ENCODE measurements at places on chromosomes 6 and 20.

DNA sequence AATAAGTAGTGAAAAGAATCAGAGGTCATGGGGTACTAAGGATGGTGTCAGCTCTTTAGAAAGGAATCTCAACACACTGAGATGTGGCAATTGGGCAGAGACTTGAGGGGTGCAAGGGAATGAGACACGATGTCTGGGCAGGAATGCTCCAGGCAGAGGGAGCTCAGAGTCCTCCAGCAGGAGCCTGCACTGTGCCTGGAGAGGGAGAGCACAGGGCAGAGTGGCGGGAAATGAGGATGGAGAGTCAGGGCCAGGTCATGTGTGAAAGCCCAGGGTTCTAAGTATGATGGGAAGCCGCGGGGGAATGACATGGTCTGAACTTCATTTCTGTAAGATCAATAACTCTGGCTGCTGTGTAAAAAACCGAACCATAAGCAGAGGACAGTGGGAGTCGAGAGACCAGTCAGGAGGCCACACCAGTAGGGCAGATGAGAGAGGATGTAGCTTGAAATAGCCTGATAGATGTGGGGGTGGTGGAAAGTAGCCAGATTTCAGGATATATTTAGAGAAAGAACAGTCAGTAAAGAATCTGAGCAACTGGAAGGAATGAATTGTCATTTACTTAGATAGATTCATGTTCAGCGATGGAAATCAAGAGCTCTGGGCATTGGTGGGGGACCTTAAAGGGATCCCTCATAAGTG lies 133.4 kb upstream of the DTNBP1 start:
- H3K27me3 ChIP-seq, result no peaks in the 10 kb centered on the region
- H3K4me3 ChIP-seq, result no peak overlapping the region
- DNase-seq, result no peak
- H3K36me3 ChIP-seq, result no peaks in the 10 kb centered on the region
- no peak overlapping the region for H3K27ac ChIP-seq
- peaks cover 7% of the 10 kb centered on the region for H3K4me1 ChIP-seq

DNA sequence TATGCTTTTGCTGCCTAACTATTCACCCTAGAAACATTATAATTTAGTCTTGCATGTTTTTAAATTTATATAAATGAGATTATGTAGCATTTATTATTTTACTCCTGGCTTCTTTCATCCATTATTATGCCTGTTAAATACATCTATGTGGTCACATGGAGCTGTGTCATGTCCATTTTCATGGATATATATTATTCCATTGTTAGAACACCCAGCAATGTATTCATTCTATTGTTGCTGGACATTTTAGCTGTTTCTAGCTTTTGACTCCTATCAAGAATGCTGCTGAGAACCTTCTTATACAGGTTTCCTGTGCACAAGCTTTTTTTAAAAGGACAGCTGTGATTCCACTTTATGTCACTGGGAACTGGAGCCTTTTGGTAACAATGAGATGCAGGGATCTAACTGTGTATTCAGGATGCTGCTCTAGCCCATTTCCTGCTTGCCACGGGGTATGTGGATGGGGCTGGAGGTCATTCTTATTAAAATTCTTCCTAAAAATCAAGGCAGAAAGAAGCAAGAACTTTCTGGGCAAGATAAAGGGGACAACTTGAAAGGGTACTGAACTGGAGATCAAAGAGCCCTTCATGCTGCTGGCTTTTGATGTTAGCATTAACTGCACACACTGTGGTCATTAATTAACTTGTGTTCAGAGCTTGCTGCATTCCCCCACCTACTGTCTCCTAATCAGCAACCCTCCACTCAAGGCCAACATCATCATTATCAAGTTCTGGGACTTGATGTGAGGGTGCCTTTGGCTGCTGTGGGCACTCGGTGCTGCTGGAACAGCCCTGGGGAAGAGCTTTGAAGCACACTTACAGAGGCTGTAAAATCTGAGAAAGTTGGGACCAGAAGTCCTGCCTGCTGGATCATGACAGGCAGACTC lies 96.6 kb upstream of the AKIRIN2 start:
- H3K27me3 ChIP-seq, result no peaks in the 10 kb centered on the region
- H3K36me3 ChIP-seq, result no peaks in the 10 kb centered on the region
- no peak for DNase-seq
- no peak overlapping the region for H3K27ac ChIP-seq
- H3K4me3 ChIP-seq, result no peak overlapping the region

DNA sequence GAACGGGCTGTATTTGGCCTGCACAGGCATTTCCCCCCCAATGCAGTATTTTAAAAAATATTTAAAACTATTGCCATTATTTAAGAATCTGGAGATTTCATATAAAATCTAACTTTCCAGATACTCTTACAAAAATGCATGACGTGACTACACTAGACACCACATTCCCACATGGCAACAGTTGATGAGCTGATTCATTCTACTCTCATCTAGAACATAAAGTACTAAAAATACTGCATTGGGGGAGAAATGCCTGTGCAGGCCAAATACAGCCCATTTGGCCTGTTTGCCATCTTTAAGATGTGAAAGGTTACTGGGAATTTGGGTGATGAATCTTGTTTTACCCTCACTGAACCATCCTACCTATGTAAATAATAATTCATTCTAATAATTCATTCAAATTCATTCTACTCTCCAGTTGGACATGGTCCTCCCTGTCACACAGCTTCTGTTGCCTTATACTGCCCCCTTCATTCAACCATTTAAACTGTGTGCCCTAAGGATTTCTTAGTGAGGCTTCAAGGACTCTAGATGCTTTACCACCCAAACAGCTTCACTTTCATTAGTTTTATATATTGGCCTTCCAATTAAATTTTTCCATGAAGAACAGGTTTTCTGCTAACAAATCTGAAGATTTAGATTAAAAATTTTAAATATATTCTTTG lies 6.9 kb upstream of the ZSCAN16 start:
- H3K36me3 ChIP-seq, result peaks cover 61% of the 10 kb centered on the region
- H3K4me1 ChIP-seq, result no peaks in the 10 kb centered on the region
- H3K4me3 ChIP-seq, result no peak overlapping the region
- H3K27ac ChIP-seq, result no peak overlapping the region
- no peaks in the 10 kb centered on the region for H3K27me3 ChIP-seq

- H3K36me3 ChIP-seq, result no peaks in the 10 kb centered on the region
- no peaks in the 10 kb centered on the region for H3K4me1 ChIP-seq
- DNase-seq, result no peak
- no peak overlapping the region for H3K4me3 ChIP-seq
- H3K27me3 ChIP-seq, result peaks cover 13% of the 10 kb centered on the region
Measured at GRCh38 chr6:166905013-166905412, 51.3 kb downstream of the RNASET2 start.

GRCh38 chr6:39339868-39340550 lies 17.5 kb upstream of the KCNK16 start:
- no peak for DNase-seq
- H3K4me1 ChIP-seq, result no peaks in the 10 kb centered on the region
- H3K27ac ChIP-seq, result no peak overlapping the region

GRCh38 chr6:9482030-9482738 lies 932.7 kb downstream of the TFAP2A start:
- H3K27me3 ChIP-seq, result no peaks in the 10 kb centered on the region
- peak; percentile 96 for DNase-seq
- H3K4me3 ChIP-seq, result no peak overlapping the region
- peaks cover 38% of the 10 kb centered on the region for H3K4me1 ChIP-seq
- H3K36me3 ChIP-seq, result no peaks in the 10 kb centered on the region

DNA sequence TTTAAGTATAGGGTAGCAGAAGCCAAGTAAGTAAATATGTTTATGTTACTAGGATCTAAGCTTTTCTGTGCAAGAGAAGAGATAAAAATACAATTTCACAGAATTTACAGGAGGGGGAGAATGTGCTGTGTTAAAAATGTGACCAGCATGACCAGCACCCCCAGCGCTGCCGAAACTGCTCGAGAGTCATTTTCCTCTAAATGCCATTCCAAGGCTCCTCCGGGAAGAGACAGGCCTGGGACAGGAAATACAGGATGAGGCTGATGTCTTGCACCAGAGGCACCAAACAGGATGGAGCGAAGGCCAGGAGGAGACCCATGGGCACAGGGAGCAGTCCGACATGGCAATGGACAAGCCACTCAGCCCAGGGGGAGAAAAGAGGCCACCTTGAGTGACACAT lies 21.1 kb downstream of the TAF4 start:
- H3K4me3 ChIP-seq, result no peak overlapping the region
- no peak for DNase-seq
- no peaks in the 10 kb centered on the region for H3K4me1 ChIP-seq

- no peaks in the 10 kb centered on the region for H3K27me3 ChIP-seq
- no peak overlapping the region for H3K4me3 ChIP-seq
- no peak for DNase-seq
- H3K27ac ChIP-seq, result no peak overlapping the region
Measured at GRCh38 chr6:98920904-98921431, 26.8 kb downstream of the FBXL4 start.

DNA sequence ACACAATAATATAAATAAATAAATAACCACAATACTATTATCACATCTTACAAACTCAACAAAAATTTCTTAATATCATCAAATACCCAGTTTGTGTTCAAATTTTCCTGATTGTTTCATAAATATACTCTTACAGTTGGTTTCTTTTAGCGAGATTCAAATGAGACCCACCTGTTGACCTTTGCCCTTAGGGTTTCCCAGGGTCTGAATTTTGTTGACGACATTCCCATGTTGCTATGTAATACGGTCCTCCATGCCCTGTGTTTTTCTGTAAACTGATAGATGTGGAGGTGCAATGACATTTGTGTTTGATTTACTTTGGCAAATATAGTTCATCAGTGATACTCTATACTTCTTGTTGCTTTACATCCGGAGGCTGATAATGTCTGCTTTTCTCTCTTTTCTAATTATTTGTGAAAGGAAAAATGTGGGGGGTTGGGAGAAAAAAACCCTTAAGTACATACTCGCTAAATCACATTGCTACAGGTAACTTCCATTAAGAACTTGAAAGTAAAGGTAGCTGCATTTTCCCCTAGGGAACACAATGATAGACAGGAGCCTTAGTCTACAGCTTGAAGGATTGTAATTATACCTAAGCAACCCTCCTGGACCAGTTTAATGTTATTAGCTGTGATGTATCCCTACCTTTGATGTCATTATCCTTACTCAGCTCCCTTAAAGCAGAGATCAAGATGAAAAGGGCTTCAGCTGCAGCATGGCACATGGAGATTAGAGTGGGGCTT lies 6.6 kb downstream of the MOG start:
- H3K27ac ChIP-seq, result no peak overlapping the region
- no peak overlapping the region for H3K4me3 ChIP-seq
- DNase-seq, result no peak
- H3K36me3 ChIP-seq, result no peaks in the 10 kb centered on the region

DNA sequence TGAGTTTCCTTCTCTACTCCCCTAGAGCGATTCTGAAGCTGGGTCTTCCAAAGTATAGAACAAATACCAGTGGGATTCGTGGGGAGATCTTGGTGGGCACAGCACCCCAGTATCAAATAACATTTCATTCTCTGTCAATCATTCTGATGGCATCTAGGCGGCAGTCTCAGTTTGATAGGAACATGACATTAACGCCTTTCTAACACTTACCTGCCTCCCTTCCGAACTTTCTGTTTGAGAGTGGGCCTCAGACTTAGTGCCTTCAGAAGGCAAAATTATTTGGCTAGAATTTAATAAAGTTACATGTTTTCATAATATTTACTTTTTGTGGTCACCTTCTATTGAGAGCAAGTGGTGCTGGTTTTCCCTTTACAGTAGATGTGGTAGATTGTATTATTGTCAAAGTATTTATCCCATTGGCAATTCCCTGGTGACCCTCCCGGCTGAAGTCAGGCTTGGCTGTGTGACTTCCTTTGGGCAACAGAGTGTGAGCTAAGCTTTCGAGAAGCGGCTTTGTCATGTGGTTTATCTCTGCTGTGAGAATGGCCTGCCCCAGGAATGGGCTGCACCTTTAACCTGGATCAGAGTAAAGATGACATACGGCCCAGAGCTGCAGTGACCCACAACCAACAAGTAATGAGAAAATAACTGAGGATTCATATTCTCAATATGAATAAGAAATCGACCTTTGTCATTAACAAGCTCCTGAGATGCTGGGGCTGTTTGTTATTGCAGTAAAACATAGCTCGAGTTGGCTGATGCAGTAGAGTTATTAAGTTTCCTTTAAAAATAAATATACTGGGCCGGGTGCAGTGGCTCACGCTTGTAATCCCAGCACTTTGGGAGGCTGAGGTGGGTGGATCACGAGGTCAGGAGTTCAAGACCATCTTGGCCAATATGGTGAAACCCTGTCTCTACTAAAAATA lies 45.2 kb upstream of the PTPN1 start:
- no peak overlapping the region for H3K4me3 ChIP-seq
- no peak overlapping the region for H3K27ac ChIP-seq
- 0 out of 2 replicates have a peak, but pooled peaks cover 5% of the 10 kb centered on the region for H3K4me1 ChIP-seq
- no peaks in the 10 kb centered on the region for H3K36me3 ChIP-seq

DNA sequence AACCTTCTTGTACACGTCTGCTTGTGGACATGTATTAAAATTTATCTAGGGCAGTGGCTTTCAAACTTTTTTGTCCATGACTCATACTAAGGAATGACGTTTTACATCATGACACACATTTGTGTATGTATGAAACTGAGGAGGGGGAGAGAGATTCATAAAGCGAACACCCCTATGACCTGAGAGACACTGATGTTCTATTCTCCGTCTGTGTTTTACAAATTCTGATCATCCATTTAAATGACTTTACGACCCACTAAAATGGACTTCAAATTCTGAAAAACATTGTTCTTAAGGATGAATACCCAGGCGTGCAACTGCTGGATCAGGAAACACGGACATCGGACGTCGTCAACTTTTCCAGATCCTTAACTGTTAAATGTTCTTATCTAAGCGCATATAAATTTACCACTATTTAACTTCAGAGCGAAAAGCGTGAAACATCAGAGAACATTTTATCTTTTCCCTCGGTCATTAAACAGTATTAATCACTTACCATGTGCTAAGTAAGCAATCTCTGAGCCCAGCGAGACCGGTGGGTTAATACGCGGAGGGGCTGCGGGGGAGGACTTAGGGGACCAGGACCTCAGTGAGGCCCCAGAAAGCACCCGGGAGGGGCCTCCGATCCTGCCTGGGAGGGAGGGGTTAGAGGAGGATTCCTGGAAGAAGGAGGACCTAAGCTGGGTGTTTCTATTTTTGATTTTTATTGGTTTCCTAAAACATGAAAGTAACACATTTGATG lies 1.2 kb downstream of the PLAGL1 start:
- DNase-seq, result no peak
- peaks cover 4% of the 10 kb centered on the region for H3K27me3 ChIP-seq
- peaks cover 10% of the 10 kb centered on the region for H3K4me1 ChIP-seq
- peak overlapping the region; percentile 48 for H3K27ac ChIP-seq
- peak overlapping the region; percentile 83 for H3K4me3 ChIP-seq

DNA sequence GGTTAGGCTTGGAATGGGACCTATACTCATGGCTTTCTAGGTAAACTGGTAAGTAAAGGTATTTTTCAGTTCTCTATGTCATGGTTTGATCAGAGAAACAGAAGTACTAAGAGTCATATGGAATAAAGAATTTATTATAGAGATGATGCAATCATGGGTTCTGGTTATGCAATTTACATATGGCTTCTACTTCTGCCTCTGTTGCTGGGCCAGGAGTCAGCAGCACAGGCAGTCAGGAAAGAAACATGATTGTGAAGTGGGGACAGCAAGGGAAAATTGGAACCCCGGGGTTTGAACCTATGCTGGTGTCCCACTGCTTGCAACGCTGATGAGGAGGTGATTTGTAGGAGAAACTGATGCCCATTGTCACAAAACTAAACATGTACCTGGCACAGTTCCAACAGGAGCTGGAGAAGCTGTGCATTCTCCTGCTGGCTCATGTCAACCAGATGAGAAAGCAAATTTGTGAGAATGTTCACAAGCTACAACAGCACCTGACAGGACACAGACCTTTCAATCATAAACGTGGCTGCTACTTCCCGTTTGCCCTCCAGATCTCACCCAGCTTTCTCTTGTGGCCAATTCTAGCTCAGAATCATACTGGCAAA lies 887.1 kb downstream of the TFAP2A start:
- no peak for DNase-seq
- no peak overlapping the region for H3K27ac ChIP-seq
- no peaks in the 10 kb centered on the region for H3K36me3 ChIP-seq
- no peaks in the 10 kb centered on the region for H3K27me3 ChIP-seq
- peaks cover 19% of the 10 kb centered on the region for H3K4me1 ChIP-seq
- H3K4me3 ChIP-seq, result no peak overlapping the region

All from SJSA1 (cell line).